ENCODE measurements at places on chromosomes 3 and 15.

DNA sequence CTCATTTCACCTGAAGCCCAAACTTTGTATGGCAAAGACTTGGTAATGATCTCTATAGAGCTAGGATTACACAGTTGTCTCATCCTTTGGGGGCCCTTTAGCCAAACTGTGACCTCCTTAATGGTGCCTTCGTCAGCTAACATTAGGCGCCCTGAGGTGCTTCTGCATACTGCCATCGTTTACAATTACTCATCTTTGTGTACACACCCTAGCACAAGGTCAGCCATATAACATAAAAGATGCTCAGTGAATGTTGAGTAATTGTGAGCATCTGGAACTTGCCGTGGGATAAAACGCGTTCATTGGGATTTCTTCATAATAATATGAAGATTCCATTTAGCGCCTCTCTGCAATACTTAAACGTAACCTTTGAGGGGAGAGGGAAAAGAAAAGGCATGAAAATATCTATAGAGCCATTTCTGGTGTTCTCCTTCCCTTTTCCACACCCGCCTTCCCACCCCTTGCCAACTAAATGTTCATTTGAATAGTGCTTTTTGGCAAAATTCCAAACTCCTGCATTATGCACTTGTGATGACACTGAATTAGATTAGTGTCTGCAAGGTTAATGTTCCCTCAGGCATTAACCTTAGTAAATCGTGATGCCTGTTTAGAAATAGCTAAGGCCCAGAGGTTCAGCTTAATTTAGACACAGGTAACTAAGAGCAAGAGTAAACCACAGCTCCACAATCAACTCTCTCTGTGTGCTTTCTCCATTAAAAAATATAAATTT is 990 bp upstream of the ZNF148 start:
- peak; percentile 73 for DNase-seq

DNA sequence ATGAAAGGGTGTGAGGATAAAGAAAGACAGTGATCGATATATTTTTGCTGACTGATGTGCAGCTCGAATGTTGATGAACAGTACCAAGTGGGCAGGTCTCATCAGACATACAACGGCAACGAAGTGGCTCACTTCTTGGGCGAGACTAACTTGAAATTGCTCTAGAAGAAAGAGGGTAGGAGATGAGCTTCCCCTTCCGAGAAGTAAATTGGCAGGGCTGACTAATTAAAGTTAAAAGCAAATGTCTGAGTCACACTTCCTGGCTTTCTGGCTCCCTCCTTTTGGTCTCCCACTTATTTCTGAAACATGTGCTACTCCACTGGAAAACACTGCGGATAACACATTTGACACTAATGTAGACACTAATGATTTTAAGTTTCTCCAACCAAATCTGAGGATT is 228.3 kb downstream of the ABHD5 start:
- DNase-seq, result no peak

DNA sequence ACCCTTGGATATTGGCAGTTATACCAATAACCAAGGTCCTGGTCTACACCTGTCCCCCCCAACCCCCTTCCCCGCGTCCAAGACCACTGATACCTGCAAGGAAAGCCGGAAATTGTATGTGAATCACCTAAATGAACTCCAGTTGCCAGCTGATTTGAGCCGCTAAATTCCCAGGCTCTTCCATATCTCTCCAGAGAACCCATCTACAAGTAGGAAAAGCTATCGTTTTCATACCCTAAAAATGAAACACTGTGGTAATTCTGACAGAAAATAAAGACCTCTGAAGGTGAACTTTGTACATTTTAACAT is 114.2 kb upstream of the ICE2 start:
- DNase-seq, result no peak

GRCh38 chr3:119338754-119339153 is 44.6 kb downstream of the ARHGAP31 start:
- DNase-seq, result no peak

DNA sequence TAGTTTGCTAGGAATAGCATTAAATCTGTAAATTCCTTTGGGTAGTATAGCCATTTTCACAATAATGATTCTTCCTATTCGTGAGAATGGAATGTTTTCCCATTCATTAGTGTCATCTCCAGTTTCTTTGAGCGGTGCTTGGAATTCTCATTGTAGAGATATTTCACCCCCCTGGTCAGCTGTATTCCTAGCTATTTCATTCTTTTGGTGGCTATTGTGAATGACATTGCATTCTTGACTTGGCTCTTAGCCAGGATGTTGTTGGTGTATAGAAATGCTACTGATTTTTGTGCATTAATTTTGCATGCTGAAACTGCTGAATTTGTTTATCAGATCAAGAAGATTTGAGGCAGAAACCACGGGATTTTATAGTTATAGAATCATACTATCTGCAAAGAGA is 690.5 kb upstream of the ALCAM start:
- no peak for DNase-seq

DNA sequence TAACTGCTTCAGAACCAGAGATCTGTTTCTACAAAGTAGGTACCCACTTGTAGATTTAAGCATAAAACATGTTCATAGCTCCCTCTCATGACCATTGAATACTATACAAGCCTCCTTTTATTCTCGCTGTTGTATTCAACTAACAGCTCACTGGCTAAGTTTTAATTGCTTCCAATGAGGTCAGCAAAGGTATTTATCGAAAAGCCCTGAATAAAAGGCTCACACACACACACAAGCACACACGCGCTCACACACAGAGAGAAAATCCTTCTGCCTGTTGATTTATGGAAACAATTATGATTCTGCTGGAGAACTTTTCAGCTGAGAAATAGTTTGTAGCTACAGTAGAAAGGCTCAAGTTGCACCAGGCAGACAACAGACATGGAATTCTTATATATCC is at the start of gene FGF7:
Gene FGF7 (plus strand): TSS at position 222 of the 400 bp plus-strand sequence. CDS start 1,056 bp downstream, outside the sequence.
- DNase-seq, result no peak

DNA sequence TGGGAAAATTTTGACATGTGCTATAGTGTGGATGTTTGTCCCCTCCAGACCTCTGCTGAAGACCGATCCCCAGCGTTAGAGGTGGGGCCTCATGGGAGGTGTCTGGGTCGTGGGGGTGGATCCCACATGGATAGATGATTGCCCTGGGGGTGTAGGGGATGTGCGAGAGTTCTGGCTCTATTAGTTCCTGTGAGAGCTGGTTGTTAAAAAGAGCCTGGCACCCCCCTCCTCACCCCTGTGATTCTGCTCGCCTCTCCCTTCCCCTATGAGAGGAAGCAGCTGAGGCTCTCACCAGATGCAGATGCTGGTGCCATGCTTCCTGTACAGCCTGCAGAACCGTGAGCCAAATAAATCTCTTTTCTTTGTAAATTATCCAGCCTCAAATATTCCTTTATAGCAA is 67.4 kb downstream of the ATP10A start:
- no peak for DNase-seq

DNA sequence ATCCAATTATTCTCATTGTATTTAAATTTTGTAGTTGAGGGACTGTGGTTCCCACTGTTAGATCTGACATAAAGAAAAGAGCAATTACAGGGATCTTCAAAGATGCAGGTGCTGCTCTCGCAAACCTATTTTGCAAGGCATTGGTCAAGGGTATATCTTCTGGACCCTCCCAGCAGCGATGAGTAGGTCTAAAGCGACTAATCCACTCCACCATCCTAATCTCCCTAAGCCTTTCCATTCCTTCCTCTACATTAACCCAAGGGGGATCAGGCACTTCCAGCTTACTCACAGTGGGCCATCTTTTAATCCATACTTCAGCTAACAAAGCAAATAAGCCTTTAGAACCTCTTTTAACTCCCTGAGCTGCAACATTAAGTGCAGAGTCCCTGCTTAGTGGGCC is 37.0 kb upstream of the CPOX start:
- no peak for DNase-seq

DNA sequence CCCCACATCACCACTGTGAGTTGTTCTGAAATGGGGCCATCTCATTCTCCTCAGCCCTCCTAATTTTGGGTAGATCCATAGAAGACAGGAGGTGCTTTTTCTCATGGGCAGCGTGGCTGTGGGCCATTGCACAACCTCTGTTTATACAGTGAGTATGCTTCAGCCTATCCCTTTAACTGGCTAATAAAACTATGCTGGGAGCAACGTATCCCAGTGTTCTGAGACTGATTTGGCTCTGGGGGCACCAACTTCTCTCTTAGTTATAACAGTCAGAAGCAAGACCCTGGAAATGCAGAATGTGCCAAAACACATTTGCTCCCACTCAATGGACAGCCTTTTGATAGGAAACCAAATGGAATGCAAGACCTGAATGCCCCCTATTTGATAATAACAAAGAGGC is 97.1 kb upstream of the ICE2 start:
- DNase-seq, result no peak

- DNase-seq, result no peak
Observed at GRCh38 chr3:19232566-19232965, 84.3 kb downstream of the KCNH8 start.

- no peak for DNase-seq
Observed at GRCh38 chr3:98577178-98577895, 16.1 kb downstream of the CPOX start.

GRCh38 chr15:49848282-49848724 is 227.5 kb downstream of the DTWD1 start:
- DNase-seq, result no peak

DNA sequence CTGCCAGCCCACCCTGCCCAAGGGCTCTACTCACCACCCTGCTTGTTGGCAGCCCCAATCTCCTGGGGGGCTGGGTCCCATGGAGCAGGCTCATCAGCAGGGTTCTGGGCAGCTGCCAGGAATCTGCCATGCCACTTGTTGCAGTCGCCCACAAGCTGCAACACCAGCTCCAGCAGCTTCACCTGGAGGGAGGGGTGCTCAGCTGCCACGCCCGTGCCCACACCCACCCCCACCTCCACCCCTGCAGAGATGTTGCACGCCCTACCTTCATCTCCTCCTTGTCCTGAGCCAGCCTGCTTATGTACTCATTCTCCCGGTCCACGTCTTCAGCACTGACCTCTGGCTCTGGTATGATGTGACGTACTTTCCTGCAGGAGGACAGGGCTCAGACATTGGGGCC is 77.9 kb upstream of the C2CD4B start:
- no peak for DNase-seq

DNA sequence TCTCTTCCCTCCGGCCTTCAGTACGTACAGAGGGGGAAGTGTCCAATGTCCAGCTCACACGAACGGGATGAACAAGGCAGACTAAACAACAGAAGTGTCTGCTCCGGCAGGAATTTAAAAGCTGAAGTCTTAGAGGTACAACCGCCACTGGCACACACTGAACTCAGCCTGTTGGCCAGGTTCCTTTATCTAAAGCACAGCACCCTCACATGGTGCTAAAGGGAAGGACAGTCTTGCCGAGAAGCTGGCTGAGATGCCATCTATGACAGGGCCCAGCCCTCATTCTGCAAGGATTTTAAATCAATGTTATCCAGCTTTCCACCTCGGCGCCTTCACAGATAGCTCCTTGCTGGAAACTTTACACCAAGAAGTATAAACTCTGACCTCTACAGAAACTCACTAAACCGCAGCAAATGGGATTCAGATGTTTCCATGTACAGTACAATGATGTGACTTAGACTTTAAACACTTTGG is 2.8 kb downstream of the ADAMTS17 start:
- DNase-seq, result peak; percentile 71

GRCh38 chr15:64144192-64144564 is 7.4 kb upstream of the SNX22 start:
- DNase-seq, result no peak

GRCh38 chr15:73723191-73723590 is 30.0 kb downstream of the INSYN1 start:
- DNase-seq, result no peak

DNA sequence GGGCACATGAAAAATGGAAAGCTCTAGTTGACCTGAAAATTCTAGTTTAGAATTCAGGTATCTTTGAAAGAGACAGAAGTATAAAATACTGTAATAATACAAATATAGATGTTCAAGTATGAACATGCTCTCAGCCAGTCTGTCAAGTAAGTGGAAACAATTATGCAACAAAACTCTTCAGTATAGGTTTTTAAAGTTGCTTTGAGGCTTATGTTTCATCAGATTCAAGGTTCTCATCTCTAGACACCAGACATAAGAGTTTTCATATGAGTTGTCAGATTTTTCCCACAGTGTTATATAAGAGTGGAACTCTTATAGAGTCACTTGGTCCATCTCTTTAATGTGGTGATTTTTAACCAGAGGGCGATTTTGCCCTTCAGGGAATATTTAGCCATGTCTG is 22.0 kb downstream of the CMSS1 start:
- DNase-seq, result no peak

GRCh38 chr15:65044724-65045481 is at the start of gene SLC51B:
TSS of gene SLC51B (plus strand) at chr15:65045387. CDS start at chr15:65050005, 4,618 bp downstream.
- DNase-seq, result peak; percentile 68

GRCh38 chr3:69458803-69459365 is 73.0 kb upstream of the FRMD4B start:
- DNase-seq, result no peak

DNA sequence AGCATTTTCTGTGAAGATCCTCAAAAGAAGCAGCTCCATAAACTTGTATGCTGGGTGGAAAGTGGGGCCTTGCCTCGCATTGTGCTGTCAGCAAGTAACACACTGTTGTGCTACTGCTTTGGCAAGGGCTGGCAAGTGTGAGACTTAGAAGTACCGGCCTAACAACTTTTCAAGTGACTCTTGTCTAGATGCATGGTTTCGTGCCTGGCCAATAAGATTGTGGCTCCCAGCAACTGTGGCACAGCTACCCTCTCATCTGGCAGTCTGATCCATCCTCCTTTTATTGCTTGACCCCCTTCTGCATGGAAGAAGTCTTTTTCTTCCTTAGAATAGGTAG is 79.4 kb upstream of the VEPH1 start:
- no peak for DNase-seq

- DNase-seq, result no peak
Observed at GRCh38 chr3:196079682-196080081, 2.2 kb downstream of the TFRC start.

- no peak for DNase-seq
Observed at GRCh38 chr3:195876297-195877064, 31.9 kb downstream of the TNK2 start.

DNA sequence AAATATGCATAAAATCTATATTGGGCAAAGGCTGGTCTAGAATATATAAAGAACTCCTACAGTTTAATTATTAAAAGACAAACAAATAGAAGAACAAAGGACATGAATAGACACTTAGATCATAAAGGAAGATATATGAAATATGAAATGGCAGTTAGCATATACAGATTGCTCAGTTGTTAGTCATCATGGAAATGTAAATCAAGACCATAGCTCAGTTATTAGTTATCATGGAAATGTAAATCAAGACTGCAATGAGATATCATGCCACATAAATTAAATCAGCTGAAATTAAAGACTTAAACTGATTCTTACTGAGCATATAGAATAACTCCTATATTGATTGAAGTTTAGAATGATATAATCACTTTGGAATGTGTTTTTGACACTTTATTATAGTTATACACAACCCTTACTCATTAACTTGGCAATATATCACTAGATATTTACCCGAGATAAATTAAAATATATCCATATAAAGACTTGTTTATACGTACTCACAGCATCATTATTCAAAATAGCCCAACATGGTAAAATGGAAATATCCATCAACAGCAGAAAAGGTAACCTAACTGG is 45.2 kb upstream of the GOLGA8B start:
- no peak for DNase-seq

DNA sequence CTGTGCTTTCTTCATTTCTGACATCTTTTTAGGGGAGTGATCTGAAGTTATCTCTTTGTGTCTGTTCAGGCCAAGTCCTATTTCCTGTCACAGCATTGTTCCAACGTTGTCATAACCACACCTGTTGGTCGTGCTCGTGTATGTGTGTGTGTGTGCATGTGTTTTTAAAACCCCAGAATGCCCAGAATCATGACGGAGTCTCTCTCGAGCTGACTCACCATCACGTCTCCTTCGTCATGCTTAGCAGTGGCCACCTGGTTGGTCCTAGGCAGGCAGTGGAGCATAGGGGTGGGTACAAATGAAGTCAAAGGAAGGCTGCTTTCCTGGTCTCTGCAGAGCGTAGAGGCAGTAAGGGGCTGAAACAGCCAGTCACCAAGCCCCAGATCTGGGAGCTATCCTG is 126.8 kb upstream of the ABHD17C start:
- DNase-seq, result no peak
